ENCODE measurements at places on chromosomes 7 and 10.

DNA sequence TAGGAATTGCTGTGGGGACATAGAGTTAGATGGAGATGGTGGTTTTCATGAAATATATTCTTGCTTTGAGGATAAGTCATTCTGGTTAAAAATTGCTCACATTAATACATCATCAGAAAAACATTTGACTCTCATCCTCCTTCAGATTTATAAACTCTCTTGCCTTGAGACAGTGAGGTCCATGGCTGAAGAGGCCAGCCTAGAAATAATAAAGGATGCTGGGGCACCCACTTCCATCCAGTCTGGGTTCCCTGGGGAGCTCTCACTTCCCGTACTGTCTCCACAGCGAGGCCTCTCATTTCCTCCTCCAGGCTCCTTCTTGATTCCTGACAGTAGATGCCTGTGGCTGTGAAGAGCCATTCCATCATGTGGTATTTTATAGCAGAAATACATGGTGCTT, 73.3 kb upstream of the PRKG1 start:
- H3K27me3 ChIP-seq: no peaks in the 10 kb centered on the region
- no peak for DNase-seq
- H3K4me3 ChIP-seq: no peak overlapping the region
- peaks cover 37% of the 10 kb centered on the region for H3K4me1 ChIP-seq
- no peak overlapping the region for H3K27ac ChIP-seq

DNA sequence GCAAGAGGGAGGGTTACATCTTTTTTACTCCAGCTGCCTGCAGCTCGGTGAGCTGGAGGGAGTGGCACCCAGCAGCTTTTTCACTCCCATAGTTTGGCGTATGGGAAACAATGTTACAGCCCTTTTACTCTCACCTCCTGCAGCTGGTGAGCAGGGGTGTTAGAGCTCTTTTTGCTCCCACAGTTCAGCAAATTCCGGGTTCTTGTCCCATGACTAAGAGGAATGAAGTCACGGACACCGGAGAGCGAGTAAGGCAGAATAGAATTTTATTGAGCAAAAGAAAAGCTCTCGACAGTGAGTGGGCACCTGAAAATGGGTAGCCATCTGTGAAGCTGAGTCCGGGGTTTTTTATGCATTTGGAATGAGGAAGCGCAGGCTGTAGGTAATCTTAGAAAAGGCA, 446.6 kb downstream of the GFRA1 start:
- peaks cover 4% of the 10 kb centered on the region for H3K27me3 ChIP-seq
- H3K4me1 ChIP-seq: peaks cover 14% of the 10 kb centered on the region
- peaks cover 4% of the 10 kb centered on the region for H3K36me3 ChIP-seq
- H3K4me3 ChIP-seq: no peak overlapping the region

DNA sequence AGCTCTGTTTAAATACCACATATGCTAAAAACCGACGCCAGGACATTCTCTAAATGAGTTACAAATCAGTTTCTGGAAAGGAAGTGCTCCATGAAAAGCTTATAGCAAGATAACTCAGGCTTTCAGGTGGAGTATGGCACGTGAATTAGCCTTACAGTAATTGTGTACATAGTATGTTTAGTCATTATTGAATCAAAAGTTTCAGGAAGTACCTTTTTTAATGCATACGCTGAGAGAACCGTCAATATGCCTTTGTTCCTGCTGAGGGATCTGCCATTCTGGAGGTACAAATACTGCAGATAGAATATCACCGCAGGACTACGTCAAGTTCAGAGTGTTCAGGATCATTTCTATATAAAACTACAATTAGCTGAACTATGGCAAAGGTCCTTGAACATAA, 45.7 kb downstream of the ANKMY2 start:
- DNase-seq: no peak
- no peak overlapping the region for H3K27ac ChIP-seq
- no peaks in the 10 kb centered on the region for H3K27me3 ChIP-seq

DNA sequence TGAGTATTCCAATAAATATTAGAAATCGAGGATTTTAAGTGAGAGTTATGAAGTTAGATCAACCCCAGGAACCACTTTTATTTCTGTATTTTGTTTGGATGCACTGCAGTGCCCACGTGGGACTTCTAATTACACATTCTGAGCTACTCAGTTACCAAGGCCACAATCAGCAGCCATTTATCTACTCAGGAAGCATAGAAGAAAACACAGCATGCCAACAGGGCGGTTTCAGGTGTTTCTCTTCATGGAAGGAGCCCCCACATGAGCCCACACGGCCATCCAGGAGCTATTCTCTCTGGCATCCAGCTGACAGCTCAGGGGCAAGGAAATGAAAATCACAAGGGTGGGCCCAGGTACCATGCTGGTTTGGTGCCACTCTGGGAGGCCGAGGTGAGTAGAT, 266.5 kb upstream of the MKLN1 start:
- no peak for DNase-seq
- no peaks in the 10 kb centered on the region for H3K36me3 ChIP-seq
- no peak overlapping the region for H3K27ac ChIP-seq
- H3K27me3 ChIP-seq: peaks cover under 1% of the 10 kb centered on the region

- H3K36me3 ChIP-seq: no peaks in the 10 kb centered on the region
- no peaks in the 10 kb centered on the region for H3K27me3 ChIP-seq
- no peak overlapping the region for H3K4me3 ChIP-seq
- H3K27ac ChIP-seq: no peak overlapping the region
Measured at GRCh38 chr10:13397052-13397451, 49.0 kb upstream of the SEPHS1 start.

DNA sequence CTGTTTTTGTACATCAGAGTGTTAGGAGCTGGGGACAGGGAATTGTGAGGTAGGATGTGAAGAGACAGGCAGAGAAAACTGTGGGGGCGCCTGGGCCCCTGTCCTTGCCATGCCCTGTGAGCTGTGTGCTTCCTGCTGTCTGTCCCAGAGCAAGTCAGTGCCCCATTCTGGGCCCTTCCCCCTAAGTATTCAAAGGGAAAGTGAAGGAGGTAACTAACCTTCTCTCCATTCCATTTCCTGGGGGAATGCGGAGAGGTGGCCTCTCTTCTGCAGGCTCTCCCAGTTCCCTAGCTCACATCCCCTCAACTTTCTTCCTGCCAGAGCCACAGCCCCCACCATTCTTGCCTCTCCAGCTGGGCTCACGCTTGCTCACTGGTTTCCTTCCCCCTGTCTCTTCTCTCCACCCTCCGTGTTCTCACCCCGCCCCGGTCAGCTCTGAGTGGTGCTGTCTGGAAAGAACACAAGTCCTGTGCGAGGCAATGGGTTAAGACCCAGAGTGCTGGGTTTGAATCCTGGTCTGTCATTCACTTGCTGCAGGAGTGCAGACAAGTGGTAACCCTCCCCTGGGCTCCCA, 9.7 kb upstream of the VSIR start:
- no peaks in the 10 kb centered on the region for H3K4me1 ChIP-seq
- no peaks in the 10 kb centered on the region for H3K36me3 ChIP-seq
- no peak overlapping the region for H3K4me3 ChIP-seq
- DNase-seq: no peak

DNA sequence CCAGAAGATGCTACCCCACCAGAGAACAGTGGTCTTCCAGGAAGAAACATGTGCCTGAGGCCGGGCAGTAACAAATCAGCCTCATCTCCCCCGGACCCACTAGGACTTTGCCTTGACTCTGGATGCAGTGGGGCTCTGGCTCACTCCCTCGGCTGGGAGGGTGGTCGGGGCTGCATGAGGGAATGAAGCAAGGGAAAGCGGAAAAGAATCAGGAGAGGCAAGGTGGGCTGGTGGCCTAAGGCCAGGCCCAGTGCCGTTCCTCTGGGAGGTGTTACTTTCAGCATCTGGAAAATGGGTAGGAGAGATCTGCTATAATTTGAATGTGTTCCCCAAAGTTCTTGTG, 51.8 kb downstream of the CLEC2L start:
- H3K27me3 ChIP-seq: no peaks in the 10 kb centered on the region
- H3K4me3 ChIP-seq: no peak overlapping the region
- H3K4me1 ChIP-seq: no peaks in the 10 kb centered on the region
- H3K36me3 ChIP-seq: peaks cover 35% of the 10 kb centered on the region
- no peak overlapping the region for H3K27ac ChIP-seq
- peak; percentile 55 for DNase-seq

DNA sequence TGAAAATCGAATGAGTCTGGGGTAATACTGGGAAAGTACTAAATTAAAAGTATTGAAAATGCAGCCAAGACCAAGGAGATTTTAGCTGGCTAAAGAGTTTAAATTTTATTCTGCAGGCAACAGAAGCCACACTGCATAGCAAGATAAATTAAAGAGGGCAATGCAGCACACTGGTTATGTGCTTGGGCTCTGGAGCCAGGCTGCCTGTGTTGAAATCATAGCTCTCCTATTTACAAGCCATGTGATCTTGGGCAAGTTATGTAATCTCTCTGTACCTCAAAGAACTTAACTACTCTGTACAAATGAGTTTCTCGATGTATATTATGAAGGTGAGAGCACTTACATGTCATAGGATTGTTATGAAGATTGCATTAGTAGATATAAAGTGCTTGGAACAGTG, 9.9 kb downstream of the SLC25A13 start:
- no peak overlapping the region for H3K4me3 ChIP-seq
- H3K27ac ChIP-seq: no peak overlapping the region
- peaks cover 45% of the 10 kb centered on the region for H3K4me1 ChIP-seq
- DNase-seq: no peak

DNA sequence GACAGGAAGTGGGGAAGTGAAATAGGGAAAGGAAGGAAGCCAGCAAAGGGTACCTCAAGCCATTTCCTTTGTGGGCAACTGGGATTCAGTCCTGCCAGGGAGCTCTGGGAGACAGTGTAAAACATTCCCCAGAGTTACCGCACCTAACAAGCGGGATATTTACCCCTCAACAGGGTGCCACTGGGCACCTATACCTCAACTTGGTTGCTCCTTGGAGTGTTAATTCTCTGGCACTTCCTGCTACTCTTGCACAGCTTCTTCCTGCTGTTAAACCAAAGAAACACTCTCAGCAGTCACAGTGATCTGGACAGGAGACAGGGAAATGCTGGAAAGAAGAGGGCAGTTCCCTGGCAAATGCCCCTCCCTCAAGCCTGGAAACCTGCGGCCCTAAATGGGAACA, 151.3 kb downstream of the REEP3 start:
- H3K4me1 ChIP-seq: peaks cover 25% of the 10 kb centered on the region
- no peak overlapping the region for H3K4me3 ChIP-seq
- H3K27ac ChIP-seq: no peak overlapping the region
- peaks cover 3% of the 10 kb centered on the region for H3K27me3 ChIP-seq
- DNase-seq: no peak

- DNase-seq: no peak
- peaks cover 75% of the 10 kb centered on the region for H3K27me3 ChIP-seq
- H3K36me3 ChIP-seq: no peaks in the 10 kb centered on the region
- H3K27ac ChIP-seq: no peak overlapping the region
- no peak overlapping the region for H3K4me3 ChIP-seq
Measured at GRCh38 chr10:120455004-120455403, 2.0 kb upstream of the PLPP4 start.

DNA sequence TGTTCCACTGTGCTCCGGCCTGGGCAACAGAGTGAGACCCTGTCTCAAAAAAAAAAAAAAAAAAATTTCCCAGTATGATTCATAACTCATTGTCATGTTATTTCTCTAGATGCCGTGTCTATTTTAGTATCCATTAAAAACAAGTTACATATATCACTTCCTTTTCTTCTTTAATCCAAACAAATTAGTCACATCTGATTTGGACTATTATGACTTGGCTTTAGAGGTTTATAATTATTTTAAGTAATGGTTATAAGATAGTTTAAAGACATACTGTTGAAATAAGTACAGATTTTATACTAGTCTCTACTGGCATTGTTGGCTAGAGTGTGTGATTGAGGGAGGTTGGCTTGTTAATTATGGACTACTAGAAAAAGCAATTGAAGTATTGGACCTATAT, 53.3 kb downstream of the ZMYND11 start:
- H3K27me3 ChIP-seq: no peaks in the 10 kb centered on the region
- H3K36me3 ChIP-seq: peaks cover 31% of the 10 kb centered on the region
- H3K4me3 ChIP-seq: no peak overlapping the region
- no peaks in the 10 kb centered on the region for H3K4me1 ChIP-seq

DNA sequence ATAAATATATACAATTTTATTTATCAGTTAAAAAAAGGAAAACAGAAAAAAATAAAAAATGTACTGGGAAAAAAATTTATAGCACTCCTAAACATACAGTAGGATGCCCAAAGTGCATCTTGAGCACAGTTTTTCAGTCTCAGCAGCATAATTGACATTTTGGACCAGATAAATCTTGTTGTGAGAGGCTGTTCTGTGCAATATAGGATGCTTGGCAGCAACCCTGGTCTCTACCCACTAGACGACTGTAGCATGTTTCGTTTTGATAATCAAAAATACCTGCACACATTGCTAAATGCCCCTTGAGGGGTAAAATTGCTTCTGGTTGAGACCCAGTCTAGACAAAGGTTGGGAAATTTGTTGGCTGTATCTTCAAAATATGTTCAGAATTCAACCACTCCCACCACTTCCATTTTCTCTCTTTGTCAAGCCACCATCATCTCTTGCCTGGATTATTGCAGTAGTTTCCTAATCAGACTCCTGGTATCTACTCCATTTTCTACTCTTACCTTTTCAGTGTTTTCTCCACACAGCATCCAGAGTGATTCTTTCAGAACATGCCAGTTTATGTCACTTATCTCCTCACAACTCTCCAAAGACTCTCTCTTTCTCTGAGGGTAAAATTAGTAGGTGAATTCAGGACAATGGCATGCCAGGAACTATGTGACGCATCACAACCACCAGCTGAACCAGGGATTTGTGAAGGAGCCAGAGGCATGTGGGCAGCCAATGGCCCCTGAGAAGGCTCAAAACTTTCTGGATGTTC, 91.4 kb downstream of the GPR85 start:
- H3K36me3 ChIP-seq: no peaks in the 10 kb centered on the region
- no peak overlapping the region for H3K27ac ChIP-seq
- DNase-seq: no peak
- no peaks in the 10 kb centered on the region for H3K27me3 ChIP-seq

DNA sequence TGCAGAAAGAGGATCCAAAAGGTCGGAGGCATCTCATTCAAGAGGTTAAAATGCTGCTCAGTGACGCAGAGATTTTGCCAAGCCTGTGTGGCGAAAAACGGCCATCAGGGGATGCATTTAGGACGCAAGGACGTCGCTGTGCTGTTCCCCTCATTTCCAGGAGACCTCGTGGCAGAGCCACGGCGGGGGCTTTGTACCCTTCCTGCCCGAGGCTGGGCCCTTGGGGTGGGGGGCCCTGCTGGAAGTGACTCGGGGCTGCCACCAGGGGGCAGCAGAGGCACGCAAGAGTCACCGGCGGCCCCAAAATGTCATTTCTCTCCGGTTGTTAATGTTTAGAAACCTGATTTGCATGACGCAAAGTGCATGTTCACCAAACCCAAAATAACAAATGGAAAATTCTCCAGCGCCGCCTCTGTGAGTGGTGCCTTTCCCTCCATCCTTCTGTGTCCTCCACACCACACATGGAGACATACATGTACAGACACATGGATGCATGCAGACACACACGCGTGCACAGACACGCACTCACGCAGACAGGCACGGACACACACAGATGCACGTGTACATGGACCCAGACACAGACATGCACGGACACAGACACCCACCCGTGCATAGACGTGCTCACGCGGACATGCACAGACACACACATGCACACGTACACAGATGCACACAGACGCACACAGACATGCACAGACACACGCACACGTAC, 51.0 kb upstream of the NKX6-2 start:
- peak; percentile 72 for DNase-seq
- peaks cover 40% of the 10 kb centered on the region for H3K27me3 ChIP-seq

GRCh38 chr10:57579926-57580325, 687.8 kb downstream of the IPMK start:
- peak overlapping the region; percentile 24 for H3K27ac ChIP-seq
- peaks cover 3% of the 10 kb centered on the region for H3K36me3 ChIP-seq
- DNase-seq: no peak
- no peak overlapping the region for H3K4me3 ChIP-seq
